ENCODE measurements at places on chromosomes 7 and 10.
A peak's percentile ranks its signal among the peaks of the same experiment; 100 is the strongest.

DNA sequence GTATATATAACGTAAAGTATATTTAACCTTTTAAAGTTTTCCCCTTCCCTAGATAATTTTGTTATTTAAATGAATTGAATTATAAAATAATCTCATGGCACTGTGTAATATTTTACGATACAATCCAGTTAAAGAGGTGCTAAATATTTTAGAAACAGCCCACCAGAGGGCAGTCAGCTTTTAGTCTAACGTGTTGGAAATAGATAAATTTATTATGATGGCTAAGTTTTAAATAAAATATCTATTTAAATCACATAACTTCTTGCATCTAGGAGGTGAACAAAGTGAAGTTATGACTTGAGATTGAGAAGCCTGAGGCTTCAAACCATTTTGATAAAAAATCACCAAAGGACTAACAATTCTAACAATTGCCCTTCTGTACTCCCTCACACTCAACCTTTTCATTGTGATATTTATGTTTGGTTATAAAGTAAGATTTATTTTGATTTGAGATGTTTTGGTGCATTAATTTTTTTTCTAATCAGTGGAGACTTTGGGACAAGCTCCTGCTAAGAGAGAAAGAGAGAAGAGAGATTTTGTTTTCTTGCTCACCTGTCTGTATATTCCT lies 171.5 kb upstream of the SP4 start:
- peak; percentile 17 for DNase-seq

DNA sequence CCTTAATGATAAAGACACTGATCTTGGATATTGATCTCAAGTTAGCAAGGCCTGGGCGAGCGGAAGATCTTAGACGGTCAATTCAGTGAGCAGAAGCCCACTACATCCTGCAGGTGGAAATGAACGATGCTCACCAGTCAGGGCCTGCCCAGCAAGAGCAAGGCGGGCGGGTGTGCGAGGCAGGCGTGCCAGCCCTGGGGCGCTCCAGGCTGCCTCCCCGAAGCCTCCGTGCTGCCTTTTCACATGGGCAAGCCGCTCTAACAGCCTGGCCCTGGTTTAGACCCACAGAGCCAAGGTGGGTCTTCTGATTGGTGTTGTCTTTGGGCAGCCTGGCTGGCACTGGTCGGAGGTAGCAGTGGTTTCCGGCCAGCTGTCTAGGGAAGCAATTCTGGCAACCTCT lies 475.1 kb upstream of the FOXK1 start:
- DNase-seq, result no peak

DNA sequence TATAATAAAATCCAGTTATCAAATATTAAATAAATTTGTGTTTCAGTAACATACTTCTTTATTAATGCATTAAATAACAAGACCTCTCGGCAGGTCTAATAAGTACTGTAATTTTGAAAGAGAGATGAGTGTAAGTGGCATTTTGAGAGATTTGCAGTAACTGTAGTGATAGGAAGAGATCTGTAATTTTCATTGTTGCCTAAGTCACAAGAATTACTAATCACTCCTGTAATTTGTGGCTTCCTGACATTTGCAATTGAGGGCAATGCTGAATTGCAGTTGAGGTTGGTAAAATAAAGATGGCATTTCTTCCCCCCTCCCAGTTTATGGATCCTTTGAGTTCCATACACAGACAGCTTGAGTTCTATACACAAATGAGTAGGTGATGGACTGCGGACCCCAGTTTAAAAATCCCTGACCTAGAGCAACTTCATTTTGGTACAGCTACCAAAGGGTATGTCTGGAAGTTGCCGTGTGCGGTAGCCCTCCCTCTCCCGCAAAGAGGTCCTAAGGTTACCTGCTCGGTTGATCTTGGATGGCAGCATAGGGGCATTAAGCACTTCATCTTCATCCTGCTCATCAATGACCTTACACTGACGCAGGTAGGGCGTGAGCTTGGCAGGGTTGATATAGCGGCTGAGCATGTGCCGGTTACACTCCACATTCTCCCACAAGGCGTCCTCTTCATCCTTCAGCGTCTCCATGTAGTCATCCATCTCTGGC lies 96.4 kb downstream of the CARD11 start:
- DNase-seq, result no peak

DNA sequence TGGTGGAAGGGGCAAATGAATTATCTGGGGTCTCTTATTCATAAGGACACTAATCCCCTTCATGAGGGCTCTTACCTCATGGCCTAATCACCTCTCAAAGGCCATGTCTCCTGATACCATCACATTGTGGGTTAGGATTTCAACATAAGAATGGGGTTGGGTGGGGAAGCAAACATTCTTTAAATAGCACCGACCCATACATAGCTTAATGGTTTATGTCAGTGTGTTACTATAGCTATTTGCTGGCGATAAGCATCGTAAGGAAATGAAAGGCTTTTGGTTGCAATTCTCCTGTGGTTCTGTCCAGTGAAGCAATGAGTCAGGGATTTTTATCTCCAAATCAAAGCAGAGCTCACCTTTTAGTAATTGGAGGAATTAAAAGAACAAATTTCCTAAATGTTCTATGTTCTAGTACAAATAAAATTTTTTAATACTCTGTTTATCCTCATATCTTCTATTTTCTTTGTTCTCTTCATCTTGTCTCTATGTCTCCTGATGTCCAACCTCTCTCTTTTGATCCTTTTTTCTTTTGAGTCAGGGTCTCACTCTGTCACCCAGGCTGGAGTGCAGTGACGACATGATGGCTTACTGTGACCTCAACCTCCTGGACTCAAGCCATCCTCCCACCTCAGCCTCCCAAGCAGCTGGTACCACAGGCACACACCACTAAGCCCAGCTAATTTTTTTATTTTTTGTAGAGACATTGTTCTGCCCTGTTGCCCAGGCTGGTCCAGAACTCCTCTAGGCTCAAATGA lies 57.0 kb upstream of the GLCCI1 start:
- no peak for DNase-seq

DNA sequence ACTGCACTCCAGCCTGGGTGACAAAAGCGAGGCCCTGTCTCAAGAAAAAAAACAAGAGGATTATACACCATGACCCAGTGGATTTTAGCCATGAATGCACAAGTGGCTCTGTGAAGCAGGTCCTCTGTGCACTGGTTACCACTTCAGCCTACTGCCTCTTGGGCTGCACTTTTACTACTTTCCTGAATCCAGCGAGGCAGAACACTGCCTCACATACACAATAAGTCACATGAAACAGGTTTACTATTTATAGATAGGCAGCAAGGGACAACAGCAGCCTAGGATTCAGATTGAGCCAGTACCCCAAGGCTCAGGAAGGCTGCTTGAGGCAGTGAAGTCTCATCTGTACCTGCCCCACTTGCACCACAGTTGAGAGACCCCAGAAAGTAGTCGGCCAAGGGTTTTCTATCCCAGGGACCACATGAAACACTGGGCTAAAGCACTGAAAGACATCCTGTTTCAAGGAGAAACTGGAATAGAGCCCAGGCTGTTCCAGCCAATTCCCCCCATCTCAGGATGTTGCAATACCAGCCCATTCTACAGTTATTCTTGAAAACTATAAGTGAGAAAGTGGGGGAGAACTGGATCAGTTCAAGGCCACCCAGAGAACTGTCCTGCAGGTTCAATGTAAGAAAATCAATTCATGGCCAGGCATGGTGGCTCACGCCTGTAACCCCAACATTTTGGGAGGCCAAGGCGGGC lies 10.3 kb upstream of the OGDH start:
- DNase-seq, result no peak

DNA sequence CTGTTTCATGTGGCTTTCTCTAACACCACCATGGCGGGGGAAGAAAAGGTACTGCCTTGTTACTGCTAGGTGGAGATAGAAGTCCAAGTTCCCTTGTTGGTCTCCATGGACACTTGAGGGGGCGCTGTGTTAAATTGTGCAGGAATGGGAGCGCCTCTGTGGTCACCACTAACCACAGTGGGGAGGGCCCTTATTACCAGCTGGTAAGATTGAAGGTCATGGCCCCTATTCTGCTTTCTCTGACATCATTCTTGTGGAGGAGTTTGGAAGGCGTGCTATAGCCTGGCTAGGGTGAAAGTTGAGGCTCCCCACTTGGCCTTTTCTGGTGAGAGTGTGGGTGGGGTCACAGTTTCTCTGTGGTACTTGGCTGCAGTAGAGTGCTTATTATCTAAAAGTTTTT lies 14.9 kb upstream of the MXI1 start:
- DNase-seq, result peak; percentile 48

DNA sequence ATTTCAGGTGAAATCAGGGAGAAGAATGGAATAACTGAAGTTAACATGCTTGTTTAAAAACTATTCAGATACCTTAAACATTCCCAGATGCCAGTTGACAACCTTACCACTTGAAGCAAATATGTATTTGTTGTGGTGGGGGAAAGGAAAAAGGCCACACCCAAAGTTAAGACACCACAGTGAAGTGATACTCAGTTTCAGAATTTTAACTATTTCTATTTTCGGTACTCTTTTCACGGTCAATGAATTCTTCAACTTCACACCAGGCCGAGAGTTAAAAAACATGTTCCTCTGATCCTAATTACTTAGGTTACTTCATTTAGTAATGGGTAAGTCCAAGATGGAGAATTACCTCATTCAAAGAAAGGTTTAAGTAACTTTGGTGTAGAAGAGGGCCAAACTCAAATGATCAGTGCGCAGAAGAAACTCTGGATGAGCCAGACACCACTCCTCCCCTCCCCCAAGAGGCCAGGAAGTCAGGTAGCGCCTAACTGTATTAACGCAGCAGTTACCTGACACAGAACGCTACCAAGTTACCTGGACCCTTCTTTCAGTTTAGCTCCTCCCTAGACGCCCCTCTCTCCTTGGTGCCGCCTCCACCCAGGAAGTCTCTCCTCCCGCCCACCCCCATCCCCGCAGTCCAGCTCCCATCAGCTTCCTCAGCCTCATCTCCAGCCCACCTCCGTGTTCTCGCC lies 700 bp downstream of the MTPN start:
- peak; percentile 17 for DNase-seq

- DNase-seq, result peak; percentile 81
Observed at GRCh38 chr10:103605359-103606096, 112.0 kb downstream of the NEURL1 start.

DNA sequence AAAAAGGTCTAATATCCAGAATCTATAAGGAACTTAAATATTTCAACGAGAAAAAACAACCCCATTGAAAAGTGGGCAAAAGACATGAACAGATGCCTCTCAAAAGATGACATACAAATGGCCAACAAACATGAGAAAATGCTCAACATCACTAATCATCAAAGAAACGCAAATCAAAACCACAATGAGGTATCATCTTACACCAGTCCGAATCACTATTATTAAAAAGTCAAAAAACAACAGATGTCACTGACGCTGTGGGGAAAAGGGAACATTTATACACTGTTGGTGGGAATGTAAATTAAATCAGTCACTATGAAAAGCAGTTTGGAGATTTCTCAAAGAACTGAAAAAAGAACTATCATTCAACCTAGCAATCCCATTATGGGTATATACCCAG lies 6.0 kb downstream of the VWDE start:
- DNase-seq, result no peak

- DNase-seq, result no peak
Observed at GRCh38 chr7:1534330-1535099, 4.0 kb downstream of the MAFK start.

- DNase-seq, result peak; percentile 83
Observed at GRCh38 chr10:119306514-119306951, 99.2 kb downstream of the GRK5 start.

DNA sequence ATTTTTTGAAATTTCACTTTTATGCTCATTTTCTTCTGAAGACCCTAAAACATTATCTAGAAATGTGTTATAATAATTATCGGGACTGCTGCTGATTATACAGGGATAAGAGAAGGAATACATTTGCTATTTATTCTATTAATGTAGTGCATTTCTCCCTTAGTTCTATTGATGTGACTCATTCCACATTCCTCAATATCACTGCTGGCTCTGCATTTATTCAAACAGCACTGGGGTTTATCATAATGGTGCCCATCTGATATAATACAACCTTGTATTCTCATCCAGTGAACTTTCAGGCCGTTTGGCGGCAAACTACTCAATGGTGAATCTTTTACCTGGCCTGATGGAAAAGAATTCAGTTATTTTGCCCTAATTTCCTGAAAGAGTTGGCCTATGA lies 7.8 kb downstream of the KCND2 start:
- DNase-seq, result no peak

DNA sequence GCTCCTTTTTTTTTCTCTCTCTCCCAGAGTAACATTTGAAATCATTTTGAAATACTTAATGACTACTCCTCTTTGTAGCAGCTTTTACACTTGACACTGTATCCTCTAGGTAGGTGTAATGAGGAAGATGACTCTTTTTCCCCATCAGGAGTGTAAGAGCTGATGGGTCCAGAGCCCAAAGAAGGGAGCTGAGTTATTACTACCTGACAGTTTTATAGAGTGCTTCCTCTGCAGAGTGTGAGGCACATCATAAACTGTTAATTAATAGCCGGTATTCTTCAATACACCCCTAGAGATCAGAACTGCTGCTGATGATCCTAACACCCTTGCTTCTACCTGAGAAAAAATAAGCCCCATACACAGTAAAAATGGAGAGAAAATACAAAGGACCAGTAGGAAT lies 279.8 kb upstream of the SEMA3A start:
- no peak for DNase-seq

GRCh38 chr10:101817337-101818118 lies 716 bp downstream of the OGA start:
- DNase-seq, result peak; percentile 42

DNA sequence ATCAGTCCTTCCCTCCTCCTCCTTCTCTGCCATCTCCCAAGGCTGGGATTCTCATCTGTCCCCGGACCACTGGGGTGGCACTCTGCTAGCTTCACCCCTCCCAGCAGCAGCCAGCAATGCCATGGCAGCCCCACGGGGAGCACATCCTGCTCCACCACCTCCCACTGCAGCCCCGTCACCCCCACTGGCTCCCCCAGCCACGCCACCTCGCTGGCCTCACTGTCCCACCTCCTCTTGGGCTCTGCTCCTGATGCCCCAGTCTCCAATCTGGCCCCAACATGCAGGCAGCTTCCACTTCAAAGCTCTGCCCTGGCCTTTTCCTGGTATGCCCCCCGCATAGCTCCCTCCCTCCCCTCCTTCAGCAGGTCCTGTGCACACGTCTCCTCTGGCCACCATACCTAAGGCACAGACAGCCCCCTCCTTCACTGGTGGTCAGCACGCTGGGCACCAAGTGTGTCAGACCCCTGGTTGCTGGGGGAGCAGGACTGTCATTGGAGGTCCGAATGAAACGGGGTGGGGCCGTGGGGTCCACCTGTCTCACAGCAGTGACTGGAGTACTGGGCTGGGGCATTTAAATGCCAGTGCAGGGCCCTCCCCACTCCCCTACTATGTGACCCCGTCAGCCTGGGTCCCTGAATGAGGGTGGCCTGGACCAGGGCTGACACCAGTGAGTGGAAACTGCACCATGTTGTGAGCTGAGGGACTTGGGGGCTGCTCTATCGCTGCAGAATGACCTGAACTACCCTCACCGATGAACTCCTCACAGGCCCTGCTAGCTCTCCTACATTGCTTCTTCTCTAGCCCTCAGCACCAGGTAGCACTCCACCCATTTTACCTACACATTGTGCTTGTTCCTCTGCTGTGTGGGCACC lies 38.7 kb downstream of the RASGEF1A start:
- DNase-seq, result no peak

DNA sequence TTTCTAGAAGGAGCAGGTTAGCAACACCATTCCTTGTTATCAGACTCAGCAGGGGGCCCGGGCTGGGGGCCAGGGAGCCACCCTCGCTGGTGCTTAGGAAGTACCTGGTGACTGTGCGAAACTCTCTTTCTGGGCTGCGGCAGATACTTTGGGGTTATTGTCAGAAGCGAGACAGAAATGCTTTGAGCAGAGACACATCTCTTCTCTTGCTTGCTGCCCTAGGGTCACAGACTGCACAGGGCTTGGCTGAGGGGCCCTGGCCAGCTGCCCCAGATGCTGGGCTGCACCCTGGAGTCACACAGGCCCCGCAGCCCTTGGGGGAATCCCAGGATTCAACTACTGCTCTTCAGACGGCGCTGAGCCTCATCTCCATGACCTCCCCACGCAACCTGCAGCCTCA lies 91.9 kb downstream of the WDFY4 start:
- no peak for DNase-seq

Data from GM20000 (cell line).